Activated T-cell treated with anti-CD3 and anti-CD28 coated beads, Interleukin-2, amount 50 U/mL, for 72 hours (primary cell): ENCODE measurements at places on chromosomes 5 and 9. TPM values are rescaled to one million over a fixed set of nuclear protein-coding genes. Genes with fewer than 3 reads are reported as not detected.

Gene MGAT4B
- total RNA-seq, result 101 TPM

DNA sequence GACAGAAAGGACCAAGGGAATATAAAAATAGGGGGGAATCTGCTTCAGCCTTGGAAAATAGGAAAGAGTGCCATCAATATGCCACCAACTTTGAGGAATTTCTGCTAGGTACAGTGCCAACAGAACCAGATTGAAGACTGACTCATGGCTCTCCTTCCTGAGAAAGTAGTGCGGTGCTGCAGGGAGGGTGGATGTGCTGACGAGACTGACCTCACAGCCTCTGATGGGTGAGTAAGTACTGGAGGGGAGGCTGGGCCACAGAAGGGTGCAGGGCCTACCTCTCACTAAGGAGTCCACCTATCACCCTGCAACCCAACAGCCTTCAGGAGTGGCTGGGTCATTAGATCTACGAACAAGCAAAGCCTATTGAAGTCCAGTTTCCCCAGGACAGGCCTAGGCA lies 187.6 kb downstream of the GABBR2 start:
- H3K36me3 ChIP-seq, result no peaks in the 10 kb centered on the region
- no peak for DNase-seq
- H3K4me3 ChIP-seq, result no peak overlapping the region
- H3K27ac ChIP-seq, result no peak overlapping the region
- peaks cover 52% of the 10 kb centered on the region for H3K27me3 ChIP-seq
- no peaks in the 10 kb centered on the region for H3K4me1 ChIP-seq

DNA sequence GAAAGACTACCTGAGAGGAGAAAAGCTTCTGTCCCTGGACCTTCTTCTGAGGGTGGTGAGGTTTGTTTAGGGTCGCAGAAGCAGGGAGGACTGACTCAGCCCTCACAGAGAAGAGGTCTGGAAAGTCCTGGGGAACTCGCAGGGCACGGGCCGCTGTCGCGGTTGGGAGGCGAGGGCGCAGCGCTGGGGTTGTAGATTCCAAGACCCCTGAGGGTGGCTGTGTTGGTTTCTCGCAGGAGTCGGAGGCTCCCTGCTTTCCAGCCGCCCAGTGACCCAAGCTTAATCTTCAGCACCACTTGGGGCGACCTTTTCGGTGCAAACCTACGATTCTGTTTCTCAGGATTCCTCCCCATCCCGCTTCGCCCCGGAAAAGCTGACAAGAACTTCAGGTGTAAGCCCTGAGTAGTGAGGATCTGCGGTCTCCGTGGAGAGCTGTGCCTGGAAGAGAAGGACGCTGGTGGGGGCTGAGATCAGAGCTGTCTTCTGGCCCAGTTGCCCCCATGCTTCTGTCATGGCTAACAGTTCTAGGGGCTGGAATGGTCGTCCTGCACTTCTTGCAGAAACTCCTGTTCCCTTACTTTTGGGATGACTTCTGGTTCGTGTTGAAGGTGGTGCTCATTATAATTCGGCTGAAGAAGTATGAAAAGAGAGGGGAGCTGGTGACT lies 482 bp downstream of the SLC27A6 start:
- no peaks in the 10 kb centered on the region for H3K4me1 ChIP-seq
- no peaks in the 10 kb centered on the region for H3K27me3 ChIP-seq
- no peak for DNase-seq
- H3K27ac ChIP-seq, result no peak overlapping the region

Gene MEIKIN
- not detected for total RNA-seq

GRCh38 chr9:133974631-133975341 lies 17.3 kb downstream of the VAV2 start:
- no peaks in the 10 kb centered on the region for H3K4me1 ChIP-seq
- H3K4me3 ChIP-seq, result no peak overlapping the region
- H3K27me3 ChIP-seq, result no peaks in the 10 kb centered on the region

DNA sequence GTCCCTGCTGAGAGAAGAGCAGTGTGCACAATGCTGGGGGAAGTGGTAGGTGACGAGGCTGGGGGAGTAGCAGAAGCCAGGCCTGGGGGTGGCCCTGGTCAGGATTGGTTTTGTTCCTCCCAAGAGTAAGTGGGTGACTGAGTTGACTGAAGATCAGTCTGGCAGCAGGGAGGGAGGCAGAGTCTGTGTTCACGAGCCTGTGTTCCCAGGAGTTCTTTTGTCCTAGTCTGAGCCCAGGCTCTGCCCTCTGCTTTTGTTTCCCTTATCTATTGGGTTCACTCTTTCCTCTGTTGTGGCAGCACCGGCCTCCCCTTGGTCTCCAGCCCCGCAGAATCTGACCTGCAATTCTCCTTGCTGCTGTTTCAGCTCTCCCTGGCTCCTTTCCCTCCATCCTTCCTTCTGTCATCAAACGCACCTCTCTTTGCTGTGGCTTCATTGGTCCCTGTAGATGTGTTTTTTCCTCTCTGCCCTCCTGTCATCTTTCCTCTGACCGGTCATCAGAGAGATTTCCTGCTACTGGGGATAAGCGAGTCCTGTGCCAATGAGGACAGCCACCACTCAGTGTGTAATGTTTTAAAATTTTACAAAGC lies 607.4 kb downstream of the KIF4B start:
- DNase-seq, result no peak
- no peak overlapping the region for H3K27ac ChIP-seq
- H3K27me3 ChIP-seq, result peaks cover 31% of the 10 kb centered on the region
- no peaks in the 10 kb centered on the region for H3K4me1 ChIP-seq
- H3K4me3 ChIP-seq, result no peak overlapping the region

Gene SREK1IP1
- 22.9 TPM for total RNA-seq

DNA sequence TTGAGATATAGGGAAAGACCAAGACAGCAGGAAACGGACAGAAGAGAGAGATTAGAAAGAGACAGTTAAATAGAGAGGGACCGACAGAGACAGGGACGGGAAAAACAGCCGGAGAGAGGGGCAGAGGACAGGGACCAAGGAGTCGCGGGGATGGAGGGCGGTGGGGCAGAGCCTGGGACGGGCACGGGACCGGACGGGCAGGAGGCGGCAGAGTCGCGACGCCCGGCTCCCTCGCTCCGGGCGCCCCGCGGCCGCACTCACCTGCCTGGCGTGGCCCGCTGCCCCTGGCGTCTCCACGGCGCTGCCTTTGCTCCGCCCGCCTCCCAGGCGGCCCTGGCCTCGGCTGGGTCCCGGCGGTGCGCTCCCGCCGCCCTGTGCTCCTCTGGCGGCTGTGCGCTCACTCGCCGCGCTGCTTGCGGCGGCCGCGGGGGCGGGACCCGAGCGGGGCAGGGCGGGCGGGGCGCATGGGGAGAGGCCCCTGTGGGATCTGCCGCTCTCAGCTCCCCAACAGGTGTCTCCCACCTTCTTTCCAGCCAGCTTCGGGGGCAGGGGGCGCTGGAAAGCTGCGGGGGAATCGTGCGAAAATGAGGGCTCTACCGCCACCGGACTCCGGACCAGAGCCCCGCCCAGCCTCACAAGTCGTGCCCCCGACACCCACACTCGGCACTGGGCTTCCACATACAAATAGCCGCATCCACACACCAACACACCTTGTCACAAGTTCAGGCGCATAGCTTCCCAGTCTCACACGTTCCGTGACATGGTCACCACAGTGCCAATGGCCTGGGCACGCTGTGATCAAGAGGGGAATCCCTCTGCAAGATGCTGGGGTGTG lies at the start of gene ARID3C:
Gene ARID3C, minus strand, starts transcription at position 411 of the 835 bp plus-strand sequence. CDS start 1,052 bp downstream, outside the sequence.
- H3K27me3 ChIP-seq, result peaks cover 62% of the 10 kb centered on the region
- DNase-seq, result peak; percentile 59
- peaks cover 34% of the 10 kb centered on the region for H3K4me1 ChIP-seq

- DNase-seq, result no peak
- no peaks in the 10 kb centered on the region for H3K36me3 ChIP-seq
- H3K27me3 ChIP-seq, result no peaks in the 10 kb centered on the region
- no peak overlapping the region for H3K27ac ChIP-seq
- no peak overlapping the region for H3K4me3 ChIP-seq
Measured at GRCh38 chr9:135761845-135762168, 59.8 kb downstream of the KCNT1 start.

Gene KIF4B
- not detected for total RNA-seq

Gene F12
- total RNA-seq, result 6.7 TPM

Gene PCDHGB2
- 0.28 TPM for total RNA-seq

Gene C9orf72
- total RNA-seq, result 21.3 TPM

Gene ACER2
- 2.8 TPM for total RNA-seq

DNA sequence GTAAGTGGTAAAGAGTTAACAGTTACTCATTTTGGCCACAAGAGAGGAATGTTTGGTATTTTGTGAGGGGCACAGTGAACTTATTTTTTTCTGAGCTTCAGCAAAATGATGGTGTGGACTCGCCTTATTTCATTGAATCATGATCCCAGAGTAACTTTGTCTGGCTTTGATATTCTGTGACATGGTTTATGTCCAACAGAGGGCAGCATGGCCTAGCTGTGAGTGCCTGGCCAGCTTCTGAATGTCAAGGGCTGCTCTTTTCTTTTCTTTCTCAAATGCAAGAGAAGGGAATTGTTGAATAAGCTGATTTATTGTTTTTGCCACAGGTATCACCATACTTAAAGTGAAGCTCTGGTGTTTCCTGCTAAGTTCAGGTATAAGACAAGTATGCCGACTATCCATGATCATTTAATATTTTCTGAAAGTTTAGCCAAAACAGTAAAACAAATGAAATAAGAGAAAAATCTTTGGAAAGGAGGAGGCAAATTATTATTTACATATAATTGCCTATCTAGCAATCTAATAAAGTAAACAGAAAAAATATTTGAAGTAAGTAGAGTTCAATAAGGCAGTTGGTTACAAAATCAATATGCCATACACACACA lies 31.7 kb downstream of the MRPL22 start:
- H3K27me3 ChIP-seq, result no peaks in the 10 kb centered on the region
- no peak for DNase-seq
- H3K27ac ChIP-seq, result no peak overlapping the region
- H3K36me3 ChIP-seq, result no peaks in the 10 kb centered on the region
- H3K4me3 ChIP-seq, result no peak overlapping the region

Gene PCDHA1
- total RNA-seq, result not detected

Gene POU5F2
- 0.93 TPM for total RNA-seq
